ENCODE measurements at places on chromosomes 12 and 14.

GRCh38 chr12:108618079-108618952, 15.4 kb downstream of the SELPLG start:
- DNase-seq: no peak

GRCh38 chr12:29066011-29066588, 83.0 kb upstream of the FAR2 start:
- no peak for DNase-seq

- no peak for DNase-seq
Observed at GRCh38 chr12:11896417-11896929, 174.3 kb upstream of the BCL2L14 start.

DNA sequence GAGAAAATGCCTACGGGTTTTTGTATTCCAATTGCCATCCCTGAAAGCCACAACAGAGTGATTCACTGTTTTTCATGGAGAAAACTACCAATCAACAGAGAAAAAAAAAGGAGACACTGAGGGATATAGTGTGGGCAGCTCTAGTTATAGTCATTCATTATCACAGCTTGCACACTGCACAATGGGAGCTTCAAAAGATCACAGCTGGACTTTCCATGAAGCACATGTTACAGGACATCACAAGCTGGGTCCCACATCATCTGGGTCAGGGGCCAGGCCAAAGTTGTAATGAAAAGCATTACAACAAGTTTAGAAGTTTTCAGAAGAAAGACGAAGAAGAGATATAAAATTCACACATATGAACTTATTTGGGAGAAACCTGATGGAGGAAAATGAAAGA, 41.5 kb downstream of the RERG start:
- DNase-seq: no peak

- no peak for DNase-seq
Observed at GRCh38 chr14:54532111-54533012, 22.7 kb downstream of the CGRRF1 start.

- DNase-seq: no peak
Observed at GRCh38 chr12:63302269-63302940, 151.4 kb upstream of the AVPR1A start.

GRCh38 chr12:15697201-15697600, 92.0 kb downstream of the EPS8 start:
- DNase-seq: no peak

DNA sequence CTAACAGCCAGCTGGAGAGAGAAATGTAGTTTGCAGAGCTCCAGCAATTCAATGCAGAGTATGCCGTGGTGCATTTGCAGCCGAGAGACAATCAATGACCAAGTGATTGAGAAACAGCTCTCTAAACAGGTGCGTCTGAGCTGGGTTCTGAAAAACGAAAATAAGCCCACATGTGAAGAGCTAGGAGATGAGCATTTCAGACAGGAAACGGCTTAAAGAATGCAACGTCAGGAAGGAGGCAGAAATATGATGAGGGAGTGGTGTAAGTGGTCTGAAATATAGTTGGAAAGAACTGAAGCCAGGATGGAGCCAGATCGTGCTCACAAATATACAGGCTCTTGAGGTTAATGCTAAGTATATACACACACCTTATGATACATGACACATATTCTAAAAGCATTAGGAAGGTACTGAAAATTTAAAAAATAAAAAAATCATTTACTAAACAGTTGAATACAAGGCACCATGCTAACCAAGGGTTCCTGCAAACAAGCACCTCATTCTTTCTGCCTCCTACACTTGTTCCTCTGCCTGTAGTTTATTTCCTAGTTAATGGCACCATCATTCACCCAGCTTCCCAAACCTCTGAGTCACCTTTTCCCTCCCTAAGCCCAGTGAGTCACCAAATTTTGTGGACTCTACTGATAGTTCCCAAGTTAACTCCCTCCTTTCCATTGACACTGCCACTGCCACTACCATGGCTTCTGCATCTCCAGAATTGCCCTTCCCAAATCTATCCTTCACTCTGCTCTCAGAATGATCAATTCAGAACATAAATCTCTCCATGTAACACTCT, 2.3 kb upstream of the GARIN2 start:
- DNase-seq: no peak

DNA sequence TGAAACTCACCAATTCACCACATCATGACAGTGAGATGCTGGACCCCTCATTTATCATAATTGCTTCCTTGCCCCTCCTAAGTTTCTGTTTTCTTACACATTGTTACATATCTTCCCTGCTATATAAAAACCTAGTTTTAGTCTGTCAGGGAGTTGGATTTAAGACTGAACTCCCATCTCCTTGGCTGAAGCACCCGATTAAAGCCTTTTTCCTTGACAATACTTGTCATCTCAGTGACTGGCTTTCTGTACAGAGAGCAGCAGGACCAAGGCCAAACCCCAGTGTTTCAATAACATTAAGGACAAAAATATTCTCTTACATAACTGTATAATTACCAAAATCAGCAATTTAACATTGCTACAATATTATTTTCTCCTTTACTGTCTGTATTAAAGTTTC, 928.4 kb downstream of the TMTC2 start:
- no peak for DNase-seq

GRCh38 chr12:101925361-101925760, 48.0 kb downstream of the DRAM1 start:
- DNase-seq: no peak

- DNase-seq: no peak
Observed at GRCh38 chr12:123396954-123397353, 13.0 kb downstream of the KMT5A start.

DNA sequence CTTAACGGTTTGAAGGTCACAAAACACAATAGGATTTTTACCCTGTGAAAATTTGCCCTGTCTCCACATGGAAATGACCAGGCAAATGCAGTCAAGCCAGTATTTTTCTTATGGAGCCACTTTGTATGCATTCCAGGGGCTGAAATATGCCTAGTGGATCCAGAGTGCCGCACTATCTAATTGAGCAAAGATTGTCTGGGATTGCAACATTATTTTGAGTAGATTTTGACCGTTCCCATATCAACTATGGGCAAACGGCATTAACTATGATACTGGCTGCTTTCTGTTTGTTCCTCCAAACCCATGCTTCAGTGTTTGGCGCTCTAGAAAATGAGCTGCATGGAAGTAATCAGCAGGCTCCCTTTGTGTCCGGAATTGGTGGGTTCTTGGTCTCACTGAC, 223.0 kb downstream of the BTG1 start:
- no peak for DNase-seq

Data from esophagus squamous epithelium (tissue), 5 donors.